ENCODE measurements at places on chromosomes 7 and 10.

- no peak for DNase-seq
Measured at GRCh38 chr10:71765906-71766716, 7.2 kb downstream of the VSIR start.

DNA sequence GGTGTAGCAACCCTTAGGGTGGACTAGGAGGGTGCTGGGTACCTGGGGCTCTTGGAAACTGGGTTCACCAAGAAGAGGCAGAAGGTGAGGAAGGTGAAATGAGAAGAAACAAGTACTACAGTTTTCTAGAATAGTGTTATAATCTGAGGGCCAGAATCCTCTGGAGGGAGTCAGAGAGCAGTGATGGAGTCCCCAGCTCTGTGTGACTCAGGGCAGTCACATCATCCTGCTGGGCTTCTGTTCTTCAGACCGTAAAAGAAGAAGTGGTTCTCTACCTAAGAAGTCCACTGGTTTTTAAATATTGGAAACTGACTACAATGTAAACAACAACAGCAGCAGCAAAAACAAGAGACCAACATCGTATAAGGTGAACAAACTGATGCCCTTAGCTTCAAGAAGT is 197.3 kb downstream of the PRPF18 start:
- no peak for DNase-seq

DNA sequence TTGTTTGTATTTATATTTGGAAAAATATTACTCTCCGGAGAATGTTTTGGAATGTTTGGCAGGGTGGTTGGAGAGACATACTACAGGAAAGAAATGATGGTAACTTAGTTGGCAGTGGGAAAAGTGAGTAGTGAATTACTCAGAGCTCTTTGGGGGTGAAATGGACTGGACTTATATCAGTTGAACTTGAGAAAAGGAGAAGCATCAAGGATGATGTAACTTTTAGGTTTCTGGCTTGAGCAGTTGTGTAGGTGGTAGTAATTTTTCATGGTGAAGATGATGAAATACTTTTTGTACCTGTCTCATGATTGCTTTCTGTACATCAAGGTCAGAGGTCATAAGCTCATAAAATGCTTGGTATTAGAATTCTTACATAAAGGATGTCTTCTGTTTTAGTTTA is 617.2 kb downstream of the AUTS2 start:
- no peak for DNase-seq

DNA sequence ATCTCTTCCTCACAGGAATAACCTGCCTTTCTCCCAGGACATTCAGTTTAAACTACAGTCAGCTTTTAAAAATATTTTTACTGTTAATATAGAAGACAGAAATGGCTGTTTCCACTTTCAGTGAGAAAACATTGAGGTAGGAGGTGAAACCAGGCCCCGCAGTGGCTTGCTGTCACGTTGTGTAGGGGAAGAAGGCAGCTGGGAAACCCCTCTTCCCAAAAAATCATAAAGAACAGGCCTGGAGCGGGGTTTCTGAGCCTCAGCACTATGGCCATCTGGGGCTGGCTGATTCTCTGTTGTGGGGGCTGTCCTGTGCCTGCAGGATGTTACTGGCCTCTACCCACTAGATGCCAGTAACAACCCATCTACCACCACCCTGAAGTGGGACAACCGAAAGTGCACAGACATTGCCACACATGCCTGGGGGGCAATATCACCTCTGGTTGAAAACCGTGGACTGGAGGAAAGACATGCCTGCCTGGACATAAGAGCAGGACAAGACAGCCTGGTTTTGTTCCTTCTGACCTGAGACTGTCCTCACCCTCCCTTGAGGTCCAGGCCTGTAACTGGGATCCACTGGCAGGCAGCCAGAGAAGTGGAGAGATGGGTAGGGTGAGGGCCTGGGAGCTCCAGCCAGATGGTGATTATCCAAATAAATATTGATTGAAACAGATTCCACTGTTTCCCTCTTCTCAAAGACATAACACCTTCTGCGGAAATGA is 43.9 kb downstream of the KCNH2 start:
- DNase-seq, result no peak

DNA sequence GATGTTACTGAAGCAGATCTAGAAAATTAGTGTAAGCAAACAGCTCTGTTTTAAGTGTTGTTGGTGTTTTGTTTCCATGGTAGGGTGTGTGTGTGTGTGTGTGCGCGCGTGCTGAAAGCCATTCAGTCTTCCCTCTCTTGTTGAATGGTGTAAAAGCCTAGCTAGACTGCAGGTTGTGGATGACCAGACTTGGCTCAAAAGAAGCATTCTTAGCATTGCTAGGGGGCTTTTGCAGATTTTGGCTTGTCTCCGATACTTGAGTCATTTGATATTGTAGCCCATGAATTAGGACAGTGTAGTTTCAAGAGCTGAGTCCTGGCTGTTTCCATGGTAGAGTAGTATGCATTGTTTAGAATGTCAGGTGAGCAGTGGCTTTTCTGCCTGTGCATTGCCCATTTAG is 99.1 kb downstream of the SND1 start:
- no peak for DNase-seq

- DNase-seq, result no peak
Measured at GRCh38 chr7:121398246-121398645, 2.1 kb upstream of the FAM3C start.

DNA sequence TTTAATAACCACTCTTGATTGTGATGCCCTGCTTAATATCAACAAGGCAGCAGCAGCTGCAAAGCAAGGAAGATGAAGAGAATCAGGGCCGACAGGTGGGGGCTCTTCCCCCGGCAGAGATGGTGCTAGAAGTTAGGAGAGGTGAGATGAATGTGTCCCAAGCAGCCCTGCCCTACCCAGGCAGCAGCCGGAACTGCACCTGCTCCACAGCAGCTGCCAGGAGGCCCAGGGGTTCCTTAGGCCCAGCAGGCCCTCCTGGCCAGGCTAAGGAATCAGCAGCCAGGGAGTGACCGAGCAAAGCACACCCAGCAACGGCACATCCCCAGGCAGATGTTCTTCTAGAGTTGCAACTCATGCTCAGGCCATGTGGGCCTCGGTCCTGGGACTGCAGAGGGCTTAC is 17.9 kb downstream of the AFAP1L2 start:
- DNase-seq, result no peak

GRCh38 chr10:34477249-34477648 is 337.8 kb downstream of the PARD3 start:
- no peak for DNase-seq

DNA sequence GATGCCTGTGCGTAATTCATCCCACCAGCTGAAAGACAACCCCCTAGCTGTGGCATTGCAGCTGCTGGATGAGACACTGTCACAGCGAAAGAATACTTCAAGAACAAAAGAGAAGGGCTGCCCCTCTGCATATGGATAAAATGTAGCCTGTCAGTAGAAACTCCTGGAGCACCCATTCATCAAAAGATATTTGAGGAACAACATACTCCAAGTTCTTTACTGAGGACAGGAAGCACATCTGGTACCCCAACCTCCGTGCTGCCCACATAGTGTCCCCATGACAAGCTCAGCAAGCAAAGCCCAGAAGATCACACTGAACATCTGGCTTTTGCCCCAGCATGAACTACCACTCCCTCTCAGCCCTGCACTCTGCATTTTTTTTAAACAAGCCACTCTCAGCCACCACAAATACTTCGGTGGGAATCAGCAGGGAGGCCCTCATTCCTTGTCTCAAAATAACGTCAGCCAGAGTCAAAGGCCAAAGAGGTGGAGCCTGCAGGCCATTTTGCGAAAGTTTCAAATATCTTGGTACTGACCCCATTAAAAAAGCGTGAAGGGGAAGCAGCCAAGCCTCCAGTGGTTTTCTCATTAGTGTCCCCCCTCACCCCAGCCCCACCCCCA is 1.7 kb downstream of the CREB3L2 start:
- DNase-seq, result peak; percentile 24

GRCh38 chr7:7131273-7131672 is 51.1 kb upstream of the C1GALT1 start:
- DNase-seq, result no peak

DNA sequence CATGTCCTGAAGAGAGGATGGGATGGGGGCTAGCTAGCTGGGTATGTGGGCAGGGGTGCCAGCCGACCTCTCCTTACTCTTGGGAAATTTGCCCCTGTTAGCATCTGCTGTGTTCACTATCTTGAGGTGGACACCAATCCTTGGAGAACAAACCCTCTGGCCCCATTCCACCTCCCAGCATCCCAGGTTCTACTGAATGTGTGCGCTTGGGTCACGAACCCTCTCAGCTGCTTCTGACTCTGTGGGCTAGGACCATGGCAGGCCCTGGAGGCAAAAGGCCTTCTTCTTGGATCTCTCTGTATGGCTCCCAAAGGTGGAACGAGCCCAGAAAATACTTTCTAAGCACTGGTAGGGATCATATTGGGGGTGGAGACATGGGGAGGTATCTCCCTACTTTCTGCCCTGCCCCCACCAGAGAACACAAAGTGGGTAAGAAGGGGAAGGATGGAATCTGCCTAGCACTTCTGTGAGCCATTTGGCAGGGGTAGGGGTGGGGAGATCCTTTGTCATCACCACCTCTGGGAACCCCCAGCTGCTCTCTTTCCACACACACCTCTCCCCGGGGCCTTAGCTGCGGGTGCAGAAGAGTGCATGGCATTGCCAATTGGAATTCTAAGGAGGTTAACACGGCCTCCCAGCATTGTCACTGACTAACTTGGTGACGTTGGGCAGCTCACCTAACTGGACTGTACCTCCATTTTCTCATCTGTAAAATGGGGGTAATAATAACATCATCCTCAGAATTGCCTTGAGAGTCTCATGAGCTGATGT is 7.7 kb downstream of the UNC5B start:
- DNase-seq, result no peak

GRCh38 chr10:44460416-44460815 is 75.5 kb upstream of the CXCL12 start:
- no peak for DNase-seq

DNA sequence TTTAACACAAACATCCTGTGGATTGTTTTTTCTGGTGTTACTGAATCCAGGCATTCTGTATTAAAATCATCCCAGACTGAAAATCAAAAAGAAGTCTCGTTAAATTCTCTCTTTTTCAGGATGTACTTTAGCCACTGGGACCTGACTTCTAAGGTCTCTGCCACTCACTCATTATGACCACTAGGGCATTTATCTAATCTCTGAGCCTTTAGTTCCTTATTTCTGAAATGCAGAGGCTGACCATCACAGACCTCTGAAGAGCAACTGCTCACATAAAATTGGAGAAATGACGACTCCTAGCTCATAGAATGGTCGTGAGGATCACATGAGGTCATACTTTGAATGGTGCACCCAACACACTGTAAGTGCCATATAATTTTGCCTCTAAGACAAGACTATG is 63.2 kb downstream of the KCNMA1 start:
- no peak for DNase-seq

DNA sequence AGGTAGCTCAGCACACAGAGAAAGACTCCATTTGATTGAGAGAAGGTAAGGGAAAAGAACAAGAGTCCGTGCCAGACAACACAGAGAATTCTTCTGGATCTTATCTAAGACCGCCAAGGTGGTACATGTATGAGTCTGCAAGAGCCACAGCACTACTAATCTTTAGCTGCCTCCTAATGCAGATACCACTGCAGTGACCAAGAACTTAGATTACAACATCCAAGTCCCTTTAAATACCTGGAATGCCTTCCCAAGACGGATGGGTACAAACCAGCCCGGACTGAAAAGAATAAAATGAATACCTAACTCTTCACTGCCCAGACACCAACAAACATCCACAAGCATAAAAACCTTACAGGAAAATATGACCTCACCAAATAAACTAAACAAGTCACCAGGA is 33.3 kb downstream of the TFEC start:
- DNase-seq, result no peak

DNA sequence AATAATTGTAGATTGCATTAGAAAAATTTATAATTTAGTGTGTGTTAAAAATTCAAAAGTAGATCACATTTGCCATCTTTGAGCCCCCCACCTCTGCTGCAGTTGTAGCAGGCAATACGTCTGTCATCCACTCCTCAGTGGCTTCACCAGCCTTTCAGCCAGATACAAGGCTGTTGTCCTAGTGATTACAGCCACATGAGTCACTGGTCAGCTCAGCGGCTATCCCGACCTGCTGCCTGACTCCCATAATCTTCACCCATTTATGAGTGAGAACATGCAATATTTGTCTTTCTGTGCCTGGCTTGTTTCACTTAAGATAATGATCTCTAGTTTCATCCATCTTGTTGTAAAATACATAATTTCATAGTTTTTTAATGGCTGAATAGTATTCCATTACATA is 9.2 kb downstream of the OR2A5 start:
- peak; percentile 10 for DNase-seq

GRCh38 chr7:70698219-70698832 is 433.6 kb upstream of the GALNT17 start:
- DNase-seq, result peak; percentile 88

DNA sequence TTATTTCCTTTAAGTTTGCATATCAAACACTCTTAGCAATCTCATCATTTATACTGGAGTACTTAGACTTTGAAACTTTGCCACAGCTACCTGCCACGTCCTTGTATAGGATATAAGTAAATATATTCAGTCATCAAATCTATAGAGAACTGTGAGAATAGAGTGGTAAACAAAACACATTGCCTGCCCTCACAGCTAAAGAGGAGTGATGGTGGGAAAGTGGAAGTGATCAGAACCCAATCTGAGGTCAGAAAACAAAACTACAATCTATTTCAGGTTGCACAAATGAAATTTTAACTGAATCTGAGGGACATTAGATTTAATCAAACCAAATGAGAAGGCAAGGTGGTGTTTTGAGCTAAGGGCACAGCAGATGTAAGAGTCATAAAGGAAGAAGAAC is 74.8 kb downstream of the ZEB1 start:
- no peak for DNase-seq

- DNase-seq, result no peak
Measured at GRCh38 chr7:31761646-31762045, 74.6 kb downstream of the PPP1R17 start.

- no peak for DNase-seq
Measured at GRCh38 chr10:133274751-133275683, 1.7 kb downstream of the ADAM8 start.

DNA sequence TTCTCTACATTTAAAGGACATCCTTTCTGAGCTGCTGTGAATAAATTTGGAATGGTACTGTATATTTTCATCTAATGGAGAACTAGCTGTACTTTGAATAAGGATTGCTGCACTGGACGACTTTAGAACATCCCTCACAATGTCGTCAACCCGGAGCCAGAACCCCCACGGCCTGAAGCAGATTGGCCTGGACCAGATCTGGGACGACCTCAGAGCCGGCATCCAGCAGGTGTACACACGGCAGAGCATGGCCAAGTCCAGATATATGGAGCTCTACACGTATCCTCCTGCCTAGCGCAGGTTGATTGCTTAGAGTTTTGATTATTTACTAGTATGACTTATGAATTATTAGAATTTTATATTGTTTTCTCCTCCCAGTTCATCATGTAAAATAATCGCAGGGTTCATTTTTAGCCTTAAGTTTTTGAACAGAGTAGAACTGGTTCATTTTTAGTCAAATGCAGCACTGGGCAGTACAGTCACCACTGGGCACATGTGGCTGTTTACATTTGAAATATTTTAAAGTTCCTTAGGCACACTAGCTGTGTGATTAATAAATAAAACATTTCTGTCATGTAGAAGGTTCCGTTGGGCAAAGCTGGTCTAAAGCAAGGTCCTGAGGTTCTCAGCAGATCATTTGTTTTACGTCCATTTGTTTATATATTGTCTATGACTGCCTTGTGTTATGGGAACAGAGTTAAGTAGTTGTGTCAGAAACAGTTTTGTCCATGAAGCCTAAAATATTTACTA is 31.5 kb downstream of the CUL1 start:
- DNase-seq, result no peak
